A549 treated with ZK216348 at 1 μM for 4 hours (cell line): ENCODE measurements at places on chromosomes 7 and 10. TPM values are rescaled to one million over a fixed set of nuclear protein-coding genes. Genes with fewer than 3 reads are reported as not detected.

Gene NODAL
- total RNA-seq: not detected in 5 replicates

Gene TLL2
- total RNA-seq: 0.08 to 0.16 TPM (median 0.12 TPM) in 4 of 5 replicates, not detected in the other

Gene OR6V1
- total RNA-seq: not detected in 5 replicates

Gene PRRT4
- total RNA-seq: 0.35 to 0.71 TPM (median 0.40 TPM) in 4 of 5 replicates, not detected in the other
